Activated naive CD4-positive, alpha-beta T cell treated with anti-CD3 and anti-CD28 coated beads for 36 hours (primary cell): ENCODE measurements at places on chromosomes 7 and 10.
A peak's percentile ranks its signal among the peaks of the same experiment; 100 is the strongest.

- H3K27me3 ChIP-seq: no peaks in the 10 kb centered on the region
- no peak overlapping the region for H3K4me3 ChIP-seq
Measured at GRCh38 chr7:94303695-94304094, 91.0 kb upstream of the COL1A2 start.

DNA sequence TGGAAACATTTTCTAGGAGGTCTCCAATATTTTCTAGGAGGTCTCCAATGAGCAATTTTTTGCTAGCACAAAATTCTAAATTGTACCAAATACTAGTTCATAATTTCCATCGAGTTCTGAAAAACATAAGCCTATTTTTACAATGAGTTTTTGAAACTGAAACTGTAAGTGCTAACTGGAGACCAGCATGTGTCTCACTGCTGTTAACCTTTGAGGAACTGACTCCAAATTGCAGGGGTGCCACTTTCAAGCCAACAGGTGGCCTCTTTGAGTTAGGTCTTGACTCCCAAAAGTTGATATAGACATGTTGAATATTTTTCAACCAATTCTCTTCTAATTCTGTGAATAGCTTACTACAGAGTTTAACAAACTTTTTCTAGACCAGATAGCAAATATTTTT lies 58.8 kb downstream of the CAV1 start:
- no peak overlapping the region for H3K4me3 ChIP-seq
- DNase-seq: peak; percentile 51
- H3K27ac ChIP-seq: no peak overlapping the region
- peaks cover 26% of the 10 kb centered on the region for H3K4me1 ChIP-seq
- H3K36me3 ChIP-seq: no peaks in the 10 kb centered on the region
- peaks cover 3% of the 10 kb centered on the region for H3K27me3 ChIP-seq

DNA sequence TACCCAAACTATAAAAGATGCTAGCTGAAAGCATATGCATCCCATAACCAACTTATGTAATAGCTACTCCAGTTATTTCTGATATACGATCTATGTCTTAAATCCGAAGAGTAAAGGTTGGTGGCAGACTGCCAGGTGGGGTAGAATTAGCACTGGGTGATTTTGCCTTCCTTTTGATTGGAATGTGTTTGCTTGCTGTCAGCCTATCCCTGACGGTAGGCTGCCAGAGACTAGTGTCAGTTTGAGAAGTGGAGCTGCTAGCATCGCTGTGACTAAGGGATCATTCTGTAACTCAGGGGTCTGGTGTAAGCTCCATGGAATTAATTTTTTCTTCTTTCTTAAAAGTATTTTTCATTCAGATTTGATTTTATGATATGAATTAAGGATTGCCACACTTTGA lies 9.5 kb upstream of the SEM1 start:
- H3K36me3 ChIP-seq: no peaks in the 10 kb centered on the region
- H3K27me3 ChIP-seq: peaks cover 33% of the 10 kb centered on the region
- no peaks in the 10 kb centered on the region for H3K4me1 ChIP-seq
- no peak overlapping the region for H3K27ac ChIP-seq
- H3K4me3 ChIP-seq: no peak overlapping the region

- no peak for DNase-seq
- H3K36me3 ChIP-seq: peaks cover 10% of the 10 kb centered on the region
- no peaks in the 10 kb centered on the region for H3K27me3 ChIP-seq
Measured at GRCh38 chr7:47951374-47951773, 3.1 kb upstream of the PKD1L1 start.

GRCh38 chr10:6035101-6035834 lies 26.9 kb downstream of the IL2RA start:
- no peaks in the 10 kb centered on the region for H3K27me3 ChIP-seq
- peak; percentile 10 for DNase-seq
- H3K4me1 ChIP-seq: peaks cover 68% of the 10 kb centered on the region
- H3K27ac ChIP-seq: peak overlapping the region; percentile 25
- peaks cover 83% of the 10 kb centered on the region for H3K36me3 ChIP-seq
